ENCODE measurements at places on chromosomes 12 and 14. TPM values are rescaled to one million over a fixed set of nuclear protein-coding genes. Genes with fewer than 3 reads are reported as not detected.

- no peak overlapping the region for H3K4me3 ChIP-seq
- H3K36me3 ChIP-seq: no peaks in the 10 kb centered on the region
- H3K4me1 ChIP-seq: peaks cover 24% of the 10 kb centered on the region
- H3K27me3 ChIP-seq: no peaks in the 10 kb centered on the region
- no peak overlapping the region for H3K27ac ChIP-seq
Observed at GRCh38 chr12:116354534-116354933, 77.0 kb upstream of the MED13L start.

- no peak overlapping the region for H3K4me3 ChIP-seq
- H3K36me3 ChIP-seq: no peaks in the 10 kb centered on the region
- H3K27ac ChIP-seq: no peak overlapping the region
- H3K27me3 ChIP-seq: peaks cover 2% of the 10 kb centered on the region
- no peak for DNase-seq
Observed at GRCh38 chr12:124687917-124688316, 120.5 kb upstream of the NCOR2 start.

- no peak overlapping the region for H3K4me3 ChIP-seq
- H3K36me3 ChIP-seq: peaks cover 10% of the 10 kb centered on the region
- no peak for DNase-seq
- no peaks in the 10 kb centered on the region for H3K4me1 ChIP-seq
- H3K27ac ChIP-seq: no peak overlapping the region
- H3K27me3 ChIP-seq: no peaks in the 10 kb centered on the region
Observed at GRCh38 chr12:124441443-124442194, 125.8 kb downstream of the NCOR2 start.

- H3K36me3 ChIP-seq: no peaks in the 10 kb centered on the region
- peaks cover 2% of the 10 kb centered on the region for H3K27me3 ChIP-seq
- H3K4me3 ChIP-seq: no peak overlapping the region
- no peak for DNase-seq
Observed at GRCh38 chr14:34198096-34198495, 247.2 kb upstream of the EGLN3 start.

GRCh38 chr14:92847278-92847677 is 53.2 kb downstream of the GOLGA5 start:
- no peak for DNase-seq
- no peaks in the 10 kb centered on the region for H3K27me3 ChIP-seq
- no peaks in the 10 kb centered on the region for H3K36me3 ChIP-seq
- peaks cover 10% of the 10 kb centered on the region for H3K4me1 ChIP-seq

GRCh38 chr14:65277027-65277426 is 135.5 kb upstream of the FUT8 start:
- H3K27ac ChIP-seq: no peak overlapping the region
- H3K4me1 ChIP-seq: peaks cover 16% of the 10 kb centered on the region
- DNase-seq: no peak
- H3K4me3 ChIP-seq: no peak overlapping the region
- H3K27me3 ChIP-seq: no peaks in the 10 kb centered on the region

- peaks cover 4% of the 10 kb centered on the region for H3K4me1 ChIP-seq
- no peaks in the 10 kb centered on the region for H3K27me3 ChIP-seq
- H3K36me3 ChIP-seq: peaks cover 19% of the 10 kb centered on the region
- H3K27ac ChIP-seq: no peak overlapping the region
- no peak overlapping the region for H3K4me3 ChIP-seq
- DNase-seq: no peak
Observed at GRCh38 chr12:71562676-71563595, 100.7 kb downstream of the ZFC3H1 start.

- H3K36me3 ChIP-seq: no peaks in the 10 kb centered on the region
- DNase-seq: no peak
- H3K27me3 ChIP-seq: no peaks in the 10 kb centered on the region
- H3K27ac ChIP-seq: no peak overlapping the region
Observed at GRCh38 chr14:68111853-68112270, 292.3 kb downstream of the RAD51B start.

- H3K27ac ChIP-seq: no peak overlapping the region
- no peak for DNase-seq
- no peaks in the 10 kb centered on the region for H3K27me3 ChIP-seq
- H3K4me1 ChIP-seq: no peaks in the 10 kb centered on the region
- no peak overlapping the region for H3K4me3 ChIP-seq
- H3K36me3 ChIP-seq: no peaks in the 10 kb centered on the region
Observed at GRCh38 chr14:26729851-26730250, 132.0 kb upstream of the NOVA1 start.

GRCh38 chr12:82146740-82147139 is 211.4 kb downstream of the CCDC59 start:
- no peak overlapping the region for H3K27ac ChIP-seq
- no peak for DNase-seq
- H3K36me3 ChIP-seq: no peaks in the 10 kb centered on the region
- no peak overlapping the region for H3K4me3 ChIP-seq
- H3K27me3 ChIP-seq: no peaks in the 10 kb centered on the region

DNA sequence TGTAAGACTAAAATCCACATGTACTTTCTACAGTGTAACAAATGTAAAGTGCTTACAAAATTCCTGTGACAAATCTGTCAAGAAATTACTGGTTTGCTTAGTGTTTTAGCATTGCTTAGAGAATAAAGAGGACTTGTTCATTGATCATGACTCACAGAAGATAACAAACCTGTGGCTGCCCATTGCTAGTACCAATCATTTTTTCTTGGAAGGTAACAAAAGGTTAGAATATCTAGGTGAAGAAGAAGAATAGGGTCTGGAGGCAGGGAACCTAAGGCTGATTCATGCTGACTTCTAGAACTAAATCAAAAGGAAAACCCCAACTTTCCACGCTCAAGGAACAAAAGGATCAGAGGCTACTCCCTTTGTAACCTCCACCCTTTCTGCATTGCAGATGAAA is 232.7 kb upstream of the ABCD2 start:
- H3K36me3 ChIP-seq: no peaks in the 10 kb centered on the region
- no peak overlapping the region for H3K4me3 ChIP-seq
- H3K4me1 ChIP-seq: no peaks in the 10 kb centered on the region
- no peaks in the 10 kb centered on the region for H3K27me3 ChIP-seq
- H3K27ac ChIP-seq: no peak overlapping the region

GRCh38 chr12:113559466-113559865 is 87.8 kb upstream of the LHX5 start:
- no peak for DNase-seq
- H3K4me3 ChIP-seq: no peak overlapping the region
- H3K36me3 ChIP-seq: no peaks in the 10 kb centered on the region
- no peaks in the 10 kb centered on the region for H3K4me1 ChIP-seq
- H3K27me3 ChIP-seq: no peaks in the 10 kb centered on the region
- no peak overlapping the region for H3K27ac ChIP-seq

GRCh38 chr14:65356327-65356836 is 56.1 kb upstream of the FUT8 start:
- H3K27me3 ChIP-seq: no peaks in the 10 kb centered on the region
- no peak overlapping the region for H3K27ac ChIP-seq
- no peaks in the 10 kb centered on the region for H3K4me1 ChIP-seq
- no peak overlapping the region for H3K4me3 ChIP-seq
- no peaks in the 10 kb centered on the region for H3K36me3 ChIP-seq

- H3K27ac ChIP-seq: no peak overlapping the region
- peaks cover 71% of the 10 kb centered on the region for H3K27me3 ChIP-seq
- no peaks in the 10 kb centered on the region for H3K36me3 ChIP-seq
- H3K4me3 ChIP-seq: no peak overlapping the region
- H3K4me1 ChIP-seq: peaks cover 16% of the 10 kb centered on the region
- DNase-seq: no peak
Observed at GRCh38 chr12:49294086-49294803, 702 bp upstream of the PRPH start.

DNA sequence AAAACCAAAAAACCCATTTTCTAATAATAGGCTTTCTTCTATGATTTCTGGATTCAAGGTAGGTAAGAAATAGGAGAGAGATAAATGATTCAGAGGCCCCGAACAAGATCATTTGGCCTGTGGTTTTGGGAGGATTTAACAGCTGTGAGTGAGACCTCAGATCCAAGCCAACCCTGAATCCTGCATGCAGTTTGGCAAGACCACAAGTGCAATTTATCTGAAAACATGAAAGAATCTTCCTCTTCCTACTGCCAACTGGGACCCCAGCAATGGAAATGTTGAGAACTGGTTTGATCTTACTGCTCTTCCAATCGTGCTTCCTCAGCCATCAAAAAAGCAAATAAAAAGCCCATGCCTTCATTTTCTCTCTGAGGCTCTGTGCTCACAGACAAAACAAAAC is 519.7 kb upstream of the TBX3 start:
- H3K27me3 ChIP-seq: peaks cover 12% of the 10 kb centered on the region
- no peak overlapping the region for H3K4me3 ChIP-seq
- H3K27ac ChIP-seq: no peak overlapping the region
- DNase-seq: no peak

DNA sequence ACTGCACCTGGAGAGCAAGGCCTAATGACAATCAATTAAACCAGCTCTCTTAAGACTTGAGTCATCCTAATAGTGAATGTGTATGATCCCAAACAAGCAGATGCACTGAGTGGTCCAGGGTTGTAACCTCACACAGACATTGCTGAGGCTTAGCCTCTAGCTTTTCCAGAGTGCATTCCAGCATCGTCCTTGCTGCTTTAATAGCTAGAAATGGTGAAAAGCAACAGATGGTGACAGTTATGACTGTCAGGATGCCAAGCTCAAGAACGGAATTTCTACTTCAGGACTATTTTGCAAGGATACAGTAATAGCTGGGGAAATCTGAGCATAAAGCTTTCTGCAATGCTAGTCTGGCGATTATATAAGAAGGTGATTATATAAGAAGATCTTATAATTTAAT is 34.6 kb downstream of the PTPRR start:
- H3K36me3 ChIP-seq: no peaks in the 10 kb centered on the region
- H3K4me3 ChIP-seq: no peak overlapping the region
- no peak for DNase-seq
- H3K27me3 ChIP-seq: no peaks in the 10 kb centered on the region
- H3K27ac ChIP-seq: no peak overlapping the region

DNA sequence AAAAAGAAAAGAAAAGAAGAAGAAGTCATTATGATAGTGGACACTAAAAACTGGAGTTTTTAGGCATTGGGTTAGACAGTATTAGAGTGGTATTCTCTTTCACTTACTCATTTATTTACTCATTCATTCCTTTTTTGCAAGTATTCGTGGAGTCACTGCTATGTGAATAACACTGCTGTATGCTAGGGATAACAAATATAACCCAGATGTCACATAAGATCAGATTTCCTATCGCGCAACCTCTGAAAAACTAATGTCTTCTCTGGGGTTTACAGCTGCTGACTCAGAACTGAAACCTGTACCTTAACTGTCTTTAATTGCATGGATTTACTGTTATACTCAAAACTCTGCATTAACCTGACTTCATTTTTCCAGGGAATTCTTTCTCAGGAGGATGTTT is 353.7 kb downstream of the LRIG3 start:
- H3K36me3 ChIP-seq: no peaks in the 10 kb centered on the region
- no peak overlapping the region for H3K4me3 ChIP-seq
- no peak overlapping the region for H3K27ac ChIP-seq

GRCh38 chr14:83309833-83310232 is 1776.2 kb upstream of the SEL1L start:
- H3K36me3 ChIP-seq: no peaks in the 10 kb centered on the region
- H3K4me3 ChIP-seq: no peak overlapping the region
- no peak for DNase-seq
- no peaks in the 10 kb centered on the region for H3K4me1 ChIP-seq
- no peak overlapping the region for H3K27ac ChIP-seq

DNA sequence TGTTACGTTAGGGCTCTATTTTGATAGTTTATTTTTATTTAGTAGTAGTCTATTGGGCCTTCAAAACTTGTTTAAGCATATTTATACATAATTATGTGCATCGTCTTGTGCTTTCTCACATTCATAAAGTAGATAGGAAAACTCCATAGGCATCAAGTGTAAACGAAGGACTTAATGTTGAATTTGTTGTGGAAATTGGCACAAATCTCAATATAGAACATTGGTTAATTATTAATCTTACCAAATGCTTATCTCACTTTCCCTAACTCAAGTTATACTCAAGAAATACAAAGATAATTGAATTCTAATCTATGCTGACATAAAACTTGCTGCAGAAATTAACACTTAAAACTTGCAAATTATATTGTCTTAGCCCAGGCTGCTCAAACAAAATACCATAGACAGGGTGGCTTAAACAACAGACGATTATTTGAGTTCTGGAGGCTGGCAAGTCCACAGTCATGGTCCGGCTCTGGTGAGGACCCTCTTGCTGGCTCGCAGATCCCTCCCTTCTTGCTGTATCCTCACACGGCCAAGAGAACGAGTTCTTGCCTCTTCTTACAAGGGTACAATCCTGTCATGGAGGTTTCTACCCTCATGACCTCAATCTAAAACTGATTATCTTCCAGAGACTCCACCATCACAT is 18.8 kb downstream of the STYX start:
- no peaks in the 10 kb centered on the region for H3K27me3 ChIP-seq
- DNase-seq: no peak
- H3K36me3 ChIP-seq: peaks cover 46% of the 10 kb centered on the region
- H3K27ac ChIP-seq: no peak overlapping the region

GRCh38 chr12:2390850-2391390 is 338.1 kb downstream of the CACNA1C start:
- no peaks in the 10 kb centered on the region for H3K4me1 ChIP-seq
- H3K27ac ChIP-seq: no peak overlapping the region
- 0 out of 2 replicates have a peak, but pooled peaks cover 1% of the 10 kb centered on the region for H3K27me3 ChIP-seq
- DNase-seq: no peak
- no peaks in the 10 kb centered on the region for H3K36me3 ChIP-seq
- no peak overlapping the region for H3K4me3 ChIP-seq

- peaks cover 9% of the 10 kb centered on the region for H3K4me1 ChIP-seq
- no peak overlapping the region for H3K27ac ChIP-seq
- DNase-seq: no peak
- no peaks in the 10 kb centered on the region for H3K36me3 ChIP-seq
- H3K4me3 ChIP-seq: no peak overlapping the region
- H3K27me3 ChIP-seq: no peaks in the 10 kb centered on the region
Observed at GRCh38 chr14:95679148-95679815, 6.9 kb upstream of the TCL1B start.

- no peak overlapping the region for H3K4me3 ChIP-seq
- H3K27me3 ChIP-seq: no peaks in the 10 kb centered on the region
- peaks cover 16% of the 10 kb centered on the region for H3K36me3 ChIP-seq
- DNase-seq: no peak
- H3K4me1 ChIP-seq: no peaks in the 10 kb centered on the region
Observed at GRCh38 chr12:843609-844008, 91.2 kb downstream of the WNK1 start.

GRCh38 chr12:89977405-89978085 is 268.9 kb upstream of the ATP2B1 start:
- no peak overlapping the region for H3K27ac ChIP-seq
- H3K4me1 ChIP-seq: no peaks in the 10 kb centered on the region
- no peaks in the 10 kb centered on the region for H3K36me3 ChIP-seq
- H3K4me3 ChIP-seq: no peak overlapping the region
- no peak for DNase-seq
- no peaks in the 10 kb centered on the region for H3K27me3 ChIP-seq

The ETFBKMT gene
- 1.1 TPM for total RNA-seq

The ZBTB42 gene
- total RNA-seq: 3.2 TPM

The PALS1 gene
- 30.6 TPM for total RNA-seq

The CGRRF1 gene
- total RNA-seq: 13.3 TPM

The ASB2 gene
- 0.46 TPM for total RNA-seq

The KCNJ8 gene
- total RNA-seq: not detected

The GTF2A1 gene
- total RNA-seq: 17.5 TPM

The TMEM30B gene
- total RNA-seq: not detected

The FOXG1 gene
- total RNA-seq: not detected

The TAS2R43 gene
- total RNA-seq: not detected

The P2RX2 gene
- total RNA-seq: not detected

The CRIP1 gene
- 53.9 TPM for total RNA-seq

The C3AR1 gene
- total RNA-seq: not detected

The SCNN1A gene
- total RNA-seq: 1.5 TPM

The CTSG gene
- total RNA-seq: not detected

The SIX6 gene
- total RNA-seq: not detected

The FAM181A gene
- total RNA-seq: 1.1 TPM

The LIN7A gene
- 31.9 TPM for total RNA-seq

The ADAMTS20 gene
- total RNA-seq: not detected

Data from HepG2 (cell line).